IMR-90 (cell line): ENCODE measurements at places on chromosomes 13 and 19. TPM values are rescaled to one million over a fixed set of nuclear protein-coding genes. Genes with fewer than 3 reads are reported as not detected.
A peak's percentile ranks its signal among the peaks of the same experiment; 100 is the strongest.

Gene POLRMT
- 9.9 and 10.3 TPM in 2 replicates for total RNA-seq

DNA sequence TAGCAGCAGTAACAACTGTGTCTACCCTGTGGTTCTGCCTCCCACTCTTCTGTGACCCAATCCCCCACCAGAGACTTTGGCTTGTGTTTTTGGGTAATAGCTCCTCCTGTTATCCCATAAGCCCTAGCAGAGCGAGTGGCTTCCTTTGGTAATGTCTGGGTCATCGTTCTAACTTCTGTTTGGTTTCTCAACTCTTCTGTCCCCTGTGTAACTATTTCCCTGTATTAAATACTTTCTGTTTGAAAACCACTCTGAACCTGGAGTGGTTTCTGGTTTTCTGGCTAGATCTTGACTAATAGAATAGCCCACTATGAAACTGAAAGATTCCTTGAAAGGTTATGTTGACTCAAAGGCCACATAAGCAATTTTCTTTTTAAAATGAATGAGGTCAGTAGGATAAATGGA lies 350.0 kb downstream of the DCT start:
- DNase-seq: peak; percentile 18

Gene WDR87
- not detected in 2 replicates for total RNA-seq

Gene ZNF723
- total RNA-seq: not detected in 2 replicates

GRCh38 chr19:35783469-35784434 lies 8.4 kb downstream of the ARHGAP33 start:
- DNase-seq: no peak

DNA sequence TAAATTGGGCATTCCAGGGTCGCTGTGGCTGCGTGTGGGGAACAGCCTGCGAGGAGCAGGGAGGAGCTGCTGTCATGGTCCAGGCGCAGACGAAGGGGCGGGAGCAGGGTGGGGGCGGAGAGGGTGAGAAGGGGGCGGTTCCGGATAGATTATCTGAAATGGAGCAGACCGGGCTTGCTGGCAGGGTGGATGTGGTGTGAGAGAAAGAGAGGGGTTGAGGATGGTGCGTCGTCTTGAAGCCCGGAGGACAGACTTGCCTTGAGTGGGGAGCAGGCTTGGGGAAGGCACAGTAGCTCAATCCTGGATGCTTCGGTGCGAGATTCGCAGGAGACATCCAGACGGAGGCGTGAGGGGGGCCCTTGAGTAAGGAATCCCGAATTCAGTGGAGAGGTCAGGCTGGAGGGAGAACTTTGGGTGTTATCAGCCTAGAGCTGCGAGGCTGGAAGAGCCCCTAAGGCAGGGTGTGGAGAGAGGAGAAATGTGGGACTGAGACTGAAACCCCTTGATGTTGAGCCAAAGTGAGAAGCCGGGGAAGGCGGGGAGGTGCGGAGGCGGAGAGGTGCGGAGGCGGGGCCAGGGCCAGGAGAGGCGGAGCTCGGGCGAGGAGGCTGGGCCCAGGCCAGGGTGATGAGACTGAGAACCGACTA lies 40.6 kb downstream of the DPF1 start:
- no peak for DNase-seq

GRCh38 chr13:66984241-66984640 lies 245.9 kb downstream of the PCDH9 start:
- DNase-seq: peak; percentile 5

GRCh38 chr19:13781547-13781946 lies 7.3 kb downstream of the C19orf53 start:
- DNase-seq: peak; percentile 81

GRCh38 chr13:40126306-40127085 lies 471.0 kb downstream of the COG6 start:
- no peak for DNase-seq

DNA sequence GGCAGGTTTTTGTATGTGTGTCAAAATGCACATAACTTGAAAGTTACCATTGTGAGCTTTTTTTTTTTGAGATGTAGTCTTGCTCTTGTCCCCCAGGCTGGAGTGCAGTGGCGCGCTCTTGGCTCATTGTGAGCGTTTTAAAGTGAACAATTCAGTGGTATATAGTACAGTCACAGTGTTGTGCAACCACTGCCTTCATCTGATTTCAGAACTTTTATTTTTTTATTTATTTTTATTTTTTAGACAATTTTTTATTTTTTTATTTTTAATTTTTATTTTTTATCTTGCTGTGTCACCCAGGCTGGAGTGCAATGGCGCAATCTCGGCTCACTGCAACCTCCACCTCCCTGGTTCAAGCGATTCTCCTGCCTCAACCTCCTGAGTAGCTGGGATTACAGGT lies 15.0 kb downstream of the SLC25A42 start:
- no peak for DNase-seq

- DNase-seq: peak; percentile 38
Measured at GRCh38 chr13:44972956-44973581, 16.2 kb downstream of the NUFIP1 start.

DNA sequence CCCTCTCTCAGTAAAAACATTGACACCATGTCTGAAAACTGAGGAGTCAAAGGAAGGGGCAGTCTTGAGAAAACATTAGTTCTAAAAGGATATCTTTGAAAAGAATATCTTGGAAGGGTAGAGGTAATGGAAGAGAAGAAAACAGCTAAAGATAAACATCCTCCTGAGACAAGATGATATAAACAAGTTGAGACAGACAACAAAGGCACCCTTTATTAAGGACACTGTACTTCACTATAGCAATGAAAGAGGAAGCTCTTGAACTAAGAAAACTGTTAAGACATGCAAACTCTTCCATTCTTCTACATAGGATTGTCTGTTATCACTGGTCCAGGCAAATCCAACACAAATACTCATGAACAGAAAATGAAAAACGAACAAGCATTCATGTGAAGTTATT lies 46.3 kb downstream of the MTMR6 start:
- no peak for DNase-seq

- DNase-seq: no peak
Measured at GRCh38 chr19:3210347-3211017, 14.0 kb upstream of the CELF5 start.

Gene IFNL1
- total RNA-seq: not detected in 2 replicates

DNA sequence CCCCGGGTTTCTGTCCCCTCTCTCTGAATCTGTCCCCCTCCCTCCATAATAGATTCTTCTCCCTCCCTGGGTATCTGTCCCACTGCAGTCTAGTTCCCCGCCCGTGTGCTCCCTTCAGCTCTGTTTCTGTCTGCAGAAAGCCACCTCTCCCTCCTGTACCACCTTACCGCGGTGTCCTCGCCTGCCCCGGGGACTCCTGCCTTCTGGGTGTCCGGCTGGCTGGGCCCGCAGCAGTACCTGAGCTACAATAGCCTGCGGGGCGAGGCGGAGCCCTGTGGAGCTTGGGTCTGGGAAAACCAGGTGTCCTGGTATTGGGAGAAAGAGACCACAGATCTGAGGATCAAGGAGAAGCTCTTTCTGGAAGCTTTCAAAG lies 1.3 kb downstream of the FCGRT start:
- no peak for DNase-seq

DNA sequence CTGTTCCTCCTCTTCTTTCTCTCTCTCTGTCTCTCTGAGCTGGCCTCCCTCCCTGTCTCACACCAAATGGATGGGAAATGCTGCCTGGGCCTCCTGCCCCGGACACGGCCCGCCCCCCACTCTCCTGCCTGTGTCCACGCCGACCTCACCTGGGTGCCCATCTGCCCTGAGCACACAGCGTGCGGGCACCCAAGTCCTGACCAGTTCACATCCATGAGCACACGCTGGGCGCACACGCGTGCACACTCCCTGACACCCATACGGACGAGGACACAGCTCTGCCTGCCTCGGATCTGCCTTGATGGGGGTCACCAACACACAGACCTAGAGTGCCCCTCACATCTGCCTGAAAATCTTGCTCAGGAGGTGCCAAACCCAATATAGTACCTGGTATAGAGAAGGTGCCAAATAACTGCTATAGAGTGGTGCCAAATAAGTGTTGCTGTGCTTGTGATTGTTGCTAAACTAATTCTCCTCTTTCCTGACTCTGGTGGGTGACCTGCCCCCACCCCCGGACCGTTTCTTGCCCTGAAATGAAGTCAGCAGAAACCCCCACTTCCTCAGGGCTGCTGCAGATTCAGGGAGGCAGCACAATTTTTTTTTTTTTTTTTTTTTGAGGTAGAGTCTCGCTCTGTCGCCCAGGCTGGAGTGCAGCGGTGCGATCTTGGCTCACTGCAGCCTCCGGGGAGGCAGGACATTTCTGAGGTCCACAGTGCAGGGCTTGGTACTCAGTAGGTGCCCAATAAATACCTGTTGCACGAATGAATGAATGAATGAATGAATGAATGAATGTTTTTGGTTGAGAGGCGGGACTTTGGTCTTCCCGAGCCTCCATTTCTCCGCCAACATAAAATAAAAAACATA lies 4.6 kb downstream of the NFIC start:
- no peak for DNase-seq

GRCh38 chr19:38736036-38736412 lies 8.2 kb downstream of the CAPN12 start:
- DNase-seq: no peak

- peak; percentile 97 for DNase-seq
Measured at GRCh38 chr19:1177322-1178114, 3.5 kb upstream of the SBNO2 start.

DNA sequence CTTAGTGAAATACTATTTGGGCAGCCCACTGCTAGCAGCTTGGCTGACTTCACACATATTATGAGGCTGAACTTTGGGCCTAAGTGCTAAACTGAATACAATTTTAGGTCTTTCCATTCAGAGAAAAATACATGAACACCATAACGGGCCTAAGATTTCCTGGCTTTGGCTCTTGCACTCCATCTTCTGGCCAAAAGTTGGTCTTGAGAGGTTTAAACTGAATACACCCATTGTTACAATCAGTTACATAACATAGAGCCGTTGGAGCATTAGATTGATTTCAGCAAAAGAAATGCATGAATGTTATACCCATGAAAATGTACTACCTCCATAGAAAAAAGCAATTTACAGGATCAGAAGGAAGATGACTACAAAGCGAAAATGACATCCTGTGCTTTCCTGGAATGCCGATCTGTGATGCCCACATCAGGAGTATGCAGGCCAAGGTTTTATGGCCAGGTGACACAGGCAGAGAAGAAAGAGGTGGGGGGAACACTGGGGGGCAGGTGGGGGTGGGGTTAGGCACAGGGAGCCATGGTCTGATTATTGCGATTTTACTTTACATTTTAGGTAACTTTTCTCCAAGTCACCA lies 11.1 kb upstream of the SHISA2 start:
- peak; percentile 33 for DNase-seq

- DNase-seq: peak; percentile 19
Measured at GRCh38 chr19:42066075-42066754, 3.8 kb downstream of the GRIK5 start.

- peak; percentile 42 for DNase-seq
Measured at GRCh38 chr13:102128216-102128810, 273.5 kb downstream of the FGF14 start.

DNA sequence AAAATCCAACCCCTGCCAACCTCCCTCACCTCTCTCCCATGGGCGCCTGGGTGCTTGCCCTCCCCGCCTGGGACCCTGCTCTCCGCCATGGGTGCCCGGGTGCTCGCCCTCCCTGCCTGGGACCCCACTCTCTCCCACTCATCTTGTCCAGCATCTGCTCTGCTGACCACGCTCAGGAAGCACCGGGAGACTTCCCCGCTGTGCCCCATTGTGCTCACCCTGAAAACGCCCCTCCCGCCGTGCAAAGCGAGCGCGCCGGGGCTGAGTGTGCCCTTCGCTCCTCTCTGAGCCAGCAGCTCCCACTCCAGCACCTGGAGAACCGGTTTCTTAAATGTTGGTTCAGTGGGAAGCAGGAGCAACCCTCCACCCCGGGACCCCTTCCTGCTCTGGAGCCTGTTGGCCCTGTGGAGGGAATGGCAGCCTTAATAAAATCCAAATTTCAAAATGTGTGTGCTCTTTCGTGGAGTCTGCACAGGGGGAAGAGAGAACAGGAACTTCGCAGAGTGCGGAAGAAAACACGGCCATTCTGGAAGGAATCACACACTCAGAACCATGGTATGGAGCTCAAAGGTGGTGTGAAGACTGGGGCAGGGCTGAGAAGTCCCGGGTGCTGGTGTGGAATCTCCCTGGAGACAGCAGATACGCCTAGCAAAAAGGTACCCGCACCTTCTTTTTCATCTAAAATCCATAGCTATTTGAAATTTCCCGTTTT lies 23.1 kb upstream of the CDC16 start:
- no peak for DNase-seq

Gene JAK3
- 0.28 and 0.36 TPM in 2 replicates for total RNA-seq

DNA sequence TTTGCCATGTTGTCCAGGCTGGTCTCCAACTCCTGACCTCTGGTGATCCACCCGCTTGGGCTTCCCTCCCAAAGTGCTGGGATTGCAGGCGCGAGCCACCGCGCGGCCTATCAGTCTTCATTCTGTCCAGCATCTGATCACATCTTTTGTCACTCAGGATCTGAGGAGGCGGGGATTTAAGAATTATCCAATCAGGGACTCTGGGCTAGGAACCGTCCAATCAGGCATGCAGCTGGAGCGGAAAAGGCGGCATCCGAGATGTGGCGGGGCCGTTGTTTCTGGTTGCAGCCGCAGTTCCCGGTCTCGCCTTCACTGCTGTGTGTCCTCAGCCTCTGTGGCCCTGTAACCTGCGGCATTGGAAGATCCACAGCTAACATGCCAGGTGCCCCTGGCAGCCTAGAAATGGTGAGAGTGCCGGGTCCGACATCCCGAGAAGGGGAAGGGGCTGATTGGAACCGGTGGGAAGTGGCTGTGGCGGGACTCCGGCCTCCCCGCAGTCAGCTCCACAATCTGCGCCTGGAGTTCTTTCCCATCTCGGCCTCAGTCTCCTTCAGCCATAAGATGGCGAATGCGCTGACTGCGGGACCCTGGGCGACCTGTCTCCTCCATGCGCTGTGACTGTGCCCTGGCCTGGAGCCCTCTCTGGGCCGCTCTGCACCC lies at the start of gene ZNF729:
Gene ZNF729, plus strand, starts transcription at position 291 of the 660 bp plus-strand sequence. Its CDS starts 85 bp downstream, at position 376.
- no peak for DNase-seq

DNA sequence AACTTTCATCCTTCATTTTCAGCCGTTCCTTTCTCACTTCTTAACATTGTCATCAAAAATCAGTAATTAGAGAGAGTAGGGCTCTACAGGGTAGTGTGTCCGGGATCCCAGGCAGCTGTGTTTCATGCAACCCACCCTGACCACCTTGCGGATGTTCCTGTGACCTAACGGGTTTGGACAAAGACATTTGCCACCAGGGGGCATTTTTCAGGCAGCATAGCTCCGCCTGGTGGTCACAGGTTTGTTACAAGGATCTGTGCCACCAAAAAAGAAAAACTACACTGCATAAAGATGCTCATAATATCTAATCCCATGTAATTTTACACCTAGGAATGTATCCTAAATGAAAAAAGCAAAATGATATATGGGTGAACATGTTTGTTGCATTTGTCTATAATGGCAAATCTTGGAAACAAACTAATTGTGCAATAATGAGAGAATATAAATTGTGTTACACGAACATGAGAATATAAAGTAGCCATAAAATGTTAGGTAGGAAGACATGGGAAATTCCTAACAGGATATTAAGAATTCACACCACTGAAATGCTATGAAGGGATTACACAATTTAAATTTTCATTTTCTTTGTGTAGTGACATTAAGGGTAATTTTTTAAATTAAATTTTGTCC lies 123.0 kb downstream of the SLC7A1 start:
- peak; percentile 58 for DNase-seq

DNA sequence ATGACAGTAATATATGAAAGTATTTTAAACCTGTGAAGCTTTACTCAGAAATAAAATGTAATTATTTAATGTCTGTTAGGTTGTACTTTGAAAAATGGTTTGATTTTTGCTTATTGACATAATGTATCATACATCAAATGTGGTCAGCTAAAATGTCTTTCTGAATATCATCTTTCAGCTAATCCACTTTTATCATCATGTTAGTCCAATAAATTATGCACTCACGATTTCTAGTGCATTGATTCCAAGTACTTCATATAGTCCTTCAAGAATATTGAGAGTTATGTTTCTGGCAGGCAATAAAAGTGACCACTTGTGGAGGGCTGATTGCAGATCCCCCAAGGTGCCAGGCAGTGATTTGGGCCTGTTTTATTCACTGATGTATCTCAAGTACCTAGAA lies 1204.1 kb downstream of the OLFM4 start:
- DNase-seq: no peak
